Right forelimb (tissue), 1 donor: ENCODE measurements at places on chromosomes 7 and 10.

DNA sequence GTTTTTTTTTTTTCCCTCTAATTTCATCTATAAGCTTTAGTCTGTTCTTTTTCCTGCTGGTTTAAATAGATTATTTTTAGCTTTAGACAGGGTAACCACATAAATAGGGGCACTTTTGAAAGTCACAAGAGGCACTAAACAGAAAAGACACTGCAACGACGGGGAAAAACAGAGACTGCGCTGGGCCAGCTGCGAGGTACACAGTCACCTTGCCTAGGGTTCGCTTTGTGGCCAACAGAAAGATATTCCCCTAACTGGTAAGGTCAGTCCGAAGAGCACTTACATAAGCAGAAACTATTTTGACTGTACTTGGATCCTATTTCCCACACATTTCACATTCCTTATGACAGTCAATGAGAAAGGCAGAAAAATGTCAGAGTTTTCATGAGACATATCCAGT is 175.6 kb upstream of the PHF14 start:
- DNase-seq, result no peak

DNA sequence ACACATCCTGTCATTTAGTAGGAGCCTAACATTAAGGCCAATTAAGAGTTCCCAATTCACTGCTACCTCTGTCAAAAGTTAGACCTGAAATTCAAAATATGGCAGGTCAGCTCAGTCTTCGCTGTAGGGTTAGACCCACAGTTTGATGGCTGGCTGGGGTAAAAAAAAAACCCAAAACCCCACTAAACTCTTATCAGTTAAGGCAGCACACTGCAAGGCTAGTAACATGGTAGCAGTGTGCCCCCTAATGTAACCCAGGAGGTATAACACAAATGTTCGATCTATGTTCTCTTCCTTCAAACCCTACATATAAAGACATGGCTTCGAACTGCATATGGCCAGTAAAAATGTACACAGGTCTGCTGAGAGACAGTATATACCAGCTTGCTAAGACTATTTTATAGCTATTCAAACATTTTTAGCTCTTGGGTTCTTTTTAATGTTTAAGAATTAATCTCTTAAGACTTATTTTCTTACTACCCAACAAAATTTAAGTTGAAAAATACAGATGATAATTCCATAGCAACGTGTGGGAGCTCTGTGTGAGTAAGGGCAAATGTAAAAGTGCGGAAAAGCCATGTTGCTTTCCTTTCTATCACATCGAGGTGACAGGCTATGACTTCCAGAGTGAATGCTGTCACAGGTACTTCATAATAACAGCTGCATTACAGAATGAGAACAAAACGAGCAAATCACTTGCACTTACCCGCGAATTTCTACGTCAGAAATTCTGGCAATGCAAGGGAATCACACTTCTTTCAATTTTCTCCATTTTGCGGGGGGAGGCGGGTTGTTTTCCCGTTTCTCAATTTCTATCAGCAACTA is 168.4 kb upstream of the IMMP2L start:
- no peak for DNase-seq

- DNase-seq, result no peak
Measured at GRCh38 chr7:13955494-13955893, 34.0 kb downstream of the ETV1 start.

GRCh38 chr7:32539919-32540531 is 44.7 kb downstream of the AVL9 start:
- DNase-seq, result no peak

DNA sequence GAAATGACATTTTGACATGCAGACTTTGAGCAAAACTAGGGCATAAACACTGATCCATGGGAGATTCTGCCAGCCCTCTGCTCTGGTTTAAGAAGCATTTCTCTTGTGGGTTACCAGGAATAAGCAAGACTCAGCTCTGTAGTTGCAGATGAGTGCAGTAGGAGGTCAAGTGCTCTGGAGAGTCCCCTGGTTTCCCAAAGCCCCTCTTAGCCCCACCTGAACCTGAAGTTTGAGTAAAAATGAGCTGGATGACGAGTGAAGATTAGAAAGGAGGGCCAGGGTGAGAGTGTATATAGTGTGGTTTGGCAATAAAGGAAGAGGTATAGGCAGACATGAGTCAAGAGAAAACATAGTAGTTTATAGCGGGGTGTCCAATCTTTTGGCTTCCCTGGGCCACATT is 220.3 kb downstream of the ARL4A start:
- no peak for DNase-seq

DNA sequence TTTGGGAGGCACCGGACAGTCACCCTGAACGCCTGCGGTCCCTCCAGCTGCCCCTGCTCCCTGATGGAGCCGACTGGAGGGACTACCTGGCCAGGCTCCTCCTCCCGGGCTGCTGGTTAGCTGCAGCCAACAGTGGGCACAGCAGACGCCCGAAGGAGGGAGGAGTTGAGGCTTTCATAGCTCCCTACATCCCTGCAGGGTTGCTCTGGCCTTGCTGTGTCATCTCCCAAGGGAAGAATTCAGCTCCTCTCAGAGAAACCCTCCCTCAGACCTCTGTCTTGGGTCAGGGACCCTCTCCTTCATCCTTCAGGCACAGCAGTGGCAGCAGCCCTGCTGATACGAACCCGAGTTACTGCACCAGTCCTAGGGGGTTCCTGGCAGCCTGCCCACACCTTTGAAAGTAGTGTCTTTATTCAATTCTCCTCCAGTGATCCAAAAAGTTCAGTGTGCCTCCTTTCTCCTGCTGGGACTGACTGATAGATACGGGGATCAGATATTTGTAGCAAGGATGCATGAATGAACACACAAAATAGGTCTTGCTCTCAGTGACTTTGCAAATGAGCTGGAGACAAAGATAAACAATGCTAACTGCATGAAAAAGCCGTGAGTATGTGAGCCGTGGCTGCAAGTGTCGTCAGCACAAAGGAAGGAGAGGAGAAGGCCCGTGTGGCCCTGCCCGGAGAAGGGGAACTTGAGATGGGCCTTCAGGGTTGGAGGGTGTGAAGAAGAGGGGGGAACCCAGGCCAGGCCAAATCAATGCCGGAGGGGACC is 136.6 kb downstream of the PRKAG2 start:
- no peak for DNase-seq

DNA sequence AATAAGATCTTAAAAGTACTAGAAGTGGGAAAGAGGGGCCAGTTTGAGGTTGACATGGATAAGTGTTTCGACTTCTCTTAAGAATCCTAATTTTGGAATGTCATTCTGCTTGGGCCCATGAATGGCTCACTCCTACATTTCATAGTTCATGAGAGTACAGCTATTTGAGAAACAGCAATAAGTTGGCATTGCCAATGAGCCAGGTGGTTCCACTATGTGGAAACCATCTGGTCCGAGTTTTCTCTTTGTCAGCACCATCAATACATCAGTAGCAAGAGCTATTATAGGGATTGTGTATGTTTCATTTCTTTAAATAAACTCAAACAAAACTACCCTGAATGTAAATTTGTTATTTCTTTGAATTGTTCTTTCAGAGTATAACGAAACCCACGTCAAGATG is 78.1 kb upstream of the NEBL start:
- DNase-seq, result no peak

GRCh38 chr7:14551310-14551709 is 351.2 kb downstream of the DGKB start:
- DNase-seq, result no peak

DNA sequence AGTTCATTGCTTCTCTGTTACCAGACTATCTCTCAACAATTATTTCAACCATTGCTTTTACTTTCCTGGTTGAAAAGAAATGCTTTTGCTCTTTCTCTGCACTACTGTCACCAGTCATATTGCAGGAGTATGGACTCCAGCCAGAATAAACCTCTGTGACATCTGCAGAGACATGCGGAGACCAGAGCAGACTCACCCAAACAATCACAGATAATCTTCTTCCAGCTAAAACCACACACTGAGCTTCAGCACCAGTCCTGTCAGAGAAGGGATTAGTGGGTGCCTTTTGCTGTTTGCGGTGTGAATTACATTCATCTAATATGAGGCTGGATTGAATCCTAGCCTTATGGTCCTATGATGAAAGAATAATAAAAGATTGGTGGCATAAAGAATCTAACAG is 258.6 kb downstream of the CNTNAP2 start:
- no peak for DNase-seq

DNA sequence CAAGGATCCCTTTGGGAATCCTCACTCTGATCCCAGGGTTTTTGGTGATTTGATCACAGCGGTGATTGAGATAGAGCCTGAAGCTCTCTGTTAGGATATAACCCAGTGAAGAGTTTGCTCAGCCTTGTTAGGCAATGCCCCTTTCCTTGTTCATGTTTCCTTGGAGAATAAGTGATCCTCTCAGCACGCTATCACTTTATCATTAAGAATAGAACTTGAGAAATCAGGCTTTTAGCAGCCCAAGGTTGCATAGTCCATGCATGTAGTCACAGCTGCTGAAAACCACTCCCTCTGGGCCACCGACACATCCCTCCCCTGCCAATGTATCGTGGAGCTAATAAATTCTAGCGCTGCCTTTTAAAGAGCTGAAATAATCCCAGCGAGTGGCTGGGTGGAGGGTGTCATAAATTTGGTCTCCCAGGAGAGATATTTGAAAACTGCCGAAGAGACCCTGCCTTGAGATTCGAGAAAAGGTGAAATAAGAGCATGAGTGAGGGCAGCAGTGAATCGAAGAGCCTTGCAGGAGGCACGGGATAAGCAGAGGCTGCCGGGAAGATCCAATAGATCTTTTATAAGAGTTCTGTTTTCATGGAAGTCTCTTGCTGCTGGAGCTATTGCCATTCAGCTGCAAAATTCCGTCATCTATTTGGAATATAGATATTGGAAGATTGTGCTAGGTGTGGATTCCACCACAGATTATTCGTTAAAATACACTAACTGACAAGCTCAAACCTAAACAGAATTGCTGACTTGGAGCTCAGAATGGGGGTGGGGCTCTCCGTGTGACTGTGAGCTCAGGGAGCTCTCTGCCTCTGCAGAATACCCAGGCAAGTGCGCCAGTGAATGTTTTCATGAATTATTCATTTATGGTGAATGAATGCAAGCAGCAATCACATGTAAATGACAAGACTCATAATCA is 249.8 kb downstream of the TRIL start:
- no peak for DNase-seq

GRCh38 chr7:148266795-148267194 is 323.8 kb upstream of the C7orf33 start:
- no peak for DNase-seq

GRCh38 chr10:126090443-126090842 is 194.1 kb downstream of the FANK1 start:
- DNase-seq, result no peak

DNA sequence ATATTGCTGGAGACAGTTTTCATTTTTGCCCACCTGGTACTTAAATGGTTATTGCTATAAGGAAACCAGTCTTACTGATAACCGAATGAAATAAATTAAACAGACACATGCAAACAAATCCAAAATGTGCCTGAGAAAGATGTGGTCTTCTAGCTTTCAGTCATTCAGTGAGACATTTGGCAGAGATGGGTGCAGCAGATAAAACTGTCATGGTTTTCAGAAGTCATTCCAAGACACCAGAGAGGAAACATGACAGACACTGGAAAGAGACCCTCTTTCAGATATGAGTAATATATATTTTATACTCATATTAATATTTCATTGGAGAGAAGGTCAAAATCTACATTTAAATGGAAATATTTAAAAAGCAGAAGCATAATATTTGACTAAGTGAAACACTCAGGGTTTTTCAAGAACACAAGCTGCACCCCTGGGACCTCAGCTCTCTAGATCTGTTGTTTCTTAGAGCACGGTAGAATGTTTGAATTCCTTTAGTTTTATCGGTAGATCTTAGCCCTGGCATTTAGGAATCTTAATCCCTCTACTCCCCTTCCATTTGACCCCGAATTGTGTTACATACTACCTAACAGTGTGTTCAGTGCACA is 246.1 kb downstream of the AUTS2 start:
- no peak for DNase-seq

DNA sequence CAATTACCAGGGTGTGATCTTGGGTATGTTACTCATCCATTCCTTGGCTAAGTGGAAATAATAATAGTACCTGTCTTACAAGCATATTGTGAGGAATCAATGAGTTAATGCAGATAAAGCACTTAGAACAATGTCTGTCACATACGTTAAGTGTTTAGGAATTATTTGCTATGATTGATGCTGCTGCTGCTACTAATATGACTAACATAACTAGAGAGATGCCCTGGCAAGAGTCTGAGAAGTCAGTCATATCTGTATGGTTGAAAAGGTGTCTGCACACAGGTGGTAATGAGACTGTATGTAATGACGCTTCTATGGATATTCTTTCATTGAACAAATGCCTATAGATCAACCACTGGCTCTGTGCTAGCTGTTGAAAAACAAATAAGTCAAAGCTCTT is 100.1 kb upstream of the PCGF5 start:
- no peak for DNase-seq

DNA sequence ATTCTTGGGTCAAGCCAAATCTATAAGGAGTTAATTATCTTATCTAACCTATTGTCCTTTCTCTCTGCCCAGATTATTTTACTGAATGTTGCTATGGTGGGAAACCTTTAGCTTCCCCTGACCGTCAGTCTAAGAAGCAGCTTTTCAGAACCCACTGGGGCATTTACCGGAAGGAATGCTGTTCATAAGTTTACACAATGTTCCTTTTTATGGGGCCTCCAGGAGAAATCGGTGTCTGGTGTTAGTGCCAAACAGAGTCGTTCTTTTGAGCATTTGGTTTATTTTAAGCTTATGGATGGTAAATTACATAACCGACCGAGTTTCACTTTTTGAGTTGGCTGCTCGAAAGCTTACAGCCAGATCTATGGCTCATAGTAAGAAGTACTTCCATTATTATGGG is 111.9 kb downstream of the CACNB2 start:
- no peak for DNase-seq

- DNase-seq, result no peak
Measured at GRCh38 chr7:155182406-155182970, 112.4 kb downstream of the HTR5A start.

DNA sequence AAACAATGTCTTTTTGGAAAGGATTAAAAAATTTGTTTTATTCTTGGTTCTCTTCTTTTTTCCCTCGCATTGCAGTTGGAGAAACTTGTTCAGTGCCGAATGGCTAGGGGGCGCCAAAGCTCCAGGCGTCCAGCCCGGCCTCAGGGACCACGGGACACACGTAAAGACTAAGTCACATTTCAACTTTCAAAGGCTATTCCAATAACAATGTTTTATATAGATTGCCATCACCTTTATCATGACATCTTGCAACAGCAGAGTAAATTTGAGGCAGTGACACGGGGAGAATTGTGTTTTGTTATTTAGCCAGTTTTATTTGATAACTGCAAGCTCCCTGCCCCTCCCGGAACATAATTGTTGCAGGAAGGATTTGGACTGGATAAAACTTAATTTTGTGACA is 2.2 kb upstream of the IGFBP3 start:
- DNase-seq, result peak; percentile 88

DNA sequence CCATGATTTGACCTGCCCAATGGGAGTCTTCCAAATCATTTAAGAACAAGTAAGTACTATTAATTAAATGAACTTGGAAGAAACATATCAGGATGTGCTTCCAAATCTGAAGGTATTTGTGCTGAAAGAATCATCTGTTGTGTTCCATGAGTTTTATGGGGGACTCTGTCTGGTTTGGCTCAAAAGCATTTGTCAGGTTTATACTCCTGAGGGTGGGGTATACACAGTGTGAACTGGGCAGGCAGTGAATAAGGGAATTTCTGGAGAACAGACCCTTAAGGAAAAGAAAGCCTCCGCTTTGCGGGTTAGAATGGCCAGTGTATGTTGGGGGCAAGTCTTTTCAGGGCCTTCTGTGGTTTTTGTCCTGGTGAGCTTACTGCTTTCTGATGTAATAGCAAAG is 29.9 kb downstream of the TCF7L2 start:
- DNase-seq, result no peak

GRCh38 chr7:4845740-4846142 is 16.1 kb downstream of the PAPOLB start:
- DNase-seq, result no peak
